Activated naive CD4-positive, alpha-beta T cell (primary cell): ENCODE measurements at places on chromosomes 16 and 17.

DNA sequence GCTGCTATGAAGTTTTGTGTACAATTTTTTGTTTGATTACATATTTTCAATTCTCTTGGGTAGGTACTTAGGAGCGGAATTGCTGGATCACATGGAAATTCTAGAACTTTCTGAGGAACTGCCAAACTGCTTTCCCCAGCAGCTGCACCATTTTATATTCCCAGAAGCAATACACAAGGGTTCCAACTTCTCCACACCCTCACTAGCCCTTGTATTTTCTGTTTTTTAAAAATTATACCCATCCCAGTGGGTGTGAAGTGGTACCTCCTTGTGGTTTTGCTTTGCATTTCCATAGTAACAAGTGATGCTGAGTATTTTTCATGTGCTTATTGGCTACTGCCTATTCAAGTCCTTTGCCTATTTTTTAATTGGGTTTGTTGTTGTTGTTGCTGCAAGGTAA is 20.9 kb downstream of the NACA2 start:
- no peak for DNase-seq

DNA sequence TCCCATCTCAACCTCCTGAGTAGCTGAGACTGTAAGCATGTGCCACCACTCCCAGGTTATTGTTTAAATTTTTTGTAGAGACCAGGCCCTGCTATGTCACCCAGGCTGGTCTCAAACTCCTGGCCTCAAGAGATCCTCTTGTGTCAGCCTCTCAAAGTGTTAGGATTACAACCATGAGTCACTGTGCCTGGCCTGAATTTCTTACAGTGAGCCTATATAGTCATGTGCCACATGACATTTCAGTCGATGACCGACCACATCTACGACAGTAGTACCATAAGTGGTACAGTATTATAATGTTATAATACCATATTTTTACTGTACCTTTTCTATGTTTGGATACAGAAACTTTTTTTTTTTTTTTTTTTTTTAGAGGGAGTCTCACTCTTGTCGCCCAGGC is 195.3 kb downstream of the STX8 start:
- no peak for DNase-seq

DNA sequence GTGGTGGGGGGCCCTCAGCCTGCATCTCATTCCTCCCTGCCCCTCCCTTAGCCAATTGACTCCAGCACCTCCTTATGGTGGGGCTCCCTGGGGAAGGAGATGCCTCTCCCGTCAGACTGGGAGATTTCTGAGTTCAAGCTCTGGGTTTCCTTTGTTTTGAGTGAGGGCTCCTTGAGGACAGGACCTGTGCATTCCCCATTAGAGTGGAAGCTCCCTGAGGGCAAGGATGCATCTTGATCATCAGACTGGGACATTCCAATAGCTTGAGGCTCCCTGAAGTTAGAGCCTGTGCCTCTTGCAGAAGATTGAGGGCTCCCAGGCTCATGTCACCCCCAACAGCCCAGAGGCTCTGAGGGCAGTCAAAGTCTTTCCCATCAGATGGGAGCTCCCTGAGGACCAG is 23.6 kb downstream of the TNS4 start:
- DNase-seq = no peak

- DNase-seq = no peak
Measured at GRCh38 chr16:23564575-23565363, 7.2 kb downstream of the UBFD1 start.

DNA sequence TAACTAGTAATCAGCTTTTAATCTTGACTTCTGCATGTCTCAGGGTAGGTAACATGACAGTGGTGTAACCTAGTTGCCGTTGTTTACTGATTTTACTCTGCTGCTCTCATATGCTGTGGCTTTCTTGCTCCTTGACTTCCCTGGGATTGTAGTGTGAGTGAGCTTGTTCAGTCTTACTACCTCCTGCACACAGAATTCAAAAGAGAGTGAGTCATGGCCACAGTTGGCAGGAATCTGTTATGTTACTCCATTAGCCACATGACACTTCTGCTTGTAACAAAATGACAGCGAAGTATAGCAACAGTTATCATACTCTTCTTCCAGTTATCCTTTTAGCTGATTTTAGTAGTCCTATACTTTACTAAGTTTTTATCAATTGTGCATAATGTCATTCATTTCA is 18.8 kb downstream of the TNRC6A start:
- DNase-seq = no peak

DNA sequence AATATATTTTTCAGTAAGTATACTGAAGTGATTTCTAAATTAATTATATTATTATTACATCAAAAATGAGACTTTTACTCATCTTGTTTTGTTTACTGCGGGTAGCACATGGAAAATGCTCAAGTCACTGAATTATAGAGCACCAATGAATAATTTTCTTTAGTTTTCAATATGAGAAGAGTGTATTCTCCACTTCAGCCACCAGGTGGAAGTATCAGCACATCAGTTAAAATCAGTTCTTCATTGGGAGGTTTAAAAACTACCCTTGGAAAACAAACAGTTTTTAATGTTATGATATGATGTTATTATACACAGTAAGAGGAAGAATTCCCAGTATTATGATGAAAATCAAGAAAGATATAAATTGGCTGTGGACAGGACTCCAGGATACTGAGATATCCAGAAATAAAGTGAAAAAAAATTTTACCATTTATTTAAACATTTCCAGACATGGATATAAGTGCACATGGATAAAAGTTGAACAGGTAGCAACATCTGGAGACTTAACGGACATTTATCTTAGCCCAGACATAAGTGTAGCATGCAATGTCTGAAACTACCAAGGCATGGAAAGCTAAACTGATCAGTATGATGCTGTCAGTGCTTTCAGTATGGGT is 467.3 kb downstream of the KCNJ2 start:
- no peak for DNase-seq

- DNase-seq = no peak
Measured at GRCh38 chr17:48322060-48322459, 108.0 kb downstream of the SKAP1 start.

GRCh38 chr17:33013596-33014375 is 22.1 kb downstream of the SPACA3 start:
- DNase-seq = no peak

DNA sequence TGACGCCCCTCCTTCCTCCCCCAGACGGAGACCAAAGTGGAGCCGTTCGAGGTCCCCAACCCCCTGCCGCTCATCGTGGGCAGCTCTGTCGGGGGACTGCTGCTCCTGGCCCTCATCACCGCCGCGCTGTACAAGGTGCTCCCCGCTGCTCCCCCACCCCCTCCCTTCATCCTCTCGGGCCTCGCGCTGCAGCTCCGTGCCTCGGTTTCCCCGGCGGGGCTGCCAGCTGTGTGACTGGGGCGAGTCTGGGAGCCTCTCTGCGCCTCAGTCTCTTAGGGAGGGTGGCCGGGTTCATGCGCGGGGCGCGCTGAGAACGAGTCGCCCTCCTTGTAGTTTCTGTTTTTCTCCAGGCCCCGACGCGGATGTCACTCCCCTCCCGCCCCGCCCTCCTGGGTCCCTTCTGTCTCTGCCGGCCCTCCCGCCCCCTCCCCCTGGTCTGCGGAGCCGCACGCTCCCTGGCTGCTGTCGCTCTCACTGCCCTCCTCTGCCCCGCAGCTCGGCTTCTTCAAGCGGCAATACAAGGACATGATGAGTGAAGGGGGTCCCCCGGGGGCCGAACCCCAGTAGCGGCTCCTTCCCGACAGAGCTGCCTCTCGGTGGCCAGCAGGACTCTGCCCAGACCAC is 23.7 kb upstream of the ITGAX start:
- no peak for DNase-seq

DNA sequence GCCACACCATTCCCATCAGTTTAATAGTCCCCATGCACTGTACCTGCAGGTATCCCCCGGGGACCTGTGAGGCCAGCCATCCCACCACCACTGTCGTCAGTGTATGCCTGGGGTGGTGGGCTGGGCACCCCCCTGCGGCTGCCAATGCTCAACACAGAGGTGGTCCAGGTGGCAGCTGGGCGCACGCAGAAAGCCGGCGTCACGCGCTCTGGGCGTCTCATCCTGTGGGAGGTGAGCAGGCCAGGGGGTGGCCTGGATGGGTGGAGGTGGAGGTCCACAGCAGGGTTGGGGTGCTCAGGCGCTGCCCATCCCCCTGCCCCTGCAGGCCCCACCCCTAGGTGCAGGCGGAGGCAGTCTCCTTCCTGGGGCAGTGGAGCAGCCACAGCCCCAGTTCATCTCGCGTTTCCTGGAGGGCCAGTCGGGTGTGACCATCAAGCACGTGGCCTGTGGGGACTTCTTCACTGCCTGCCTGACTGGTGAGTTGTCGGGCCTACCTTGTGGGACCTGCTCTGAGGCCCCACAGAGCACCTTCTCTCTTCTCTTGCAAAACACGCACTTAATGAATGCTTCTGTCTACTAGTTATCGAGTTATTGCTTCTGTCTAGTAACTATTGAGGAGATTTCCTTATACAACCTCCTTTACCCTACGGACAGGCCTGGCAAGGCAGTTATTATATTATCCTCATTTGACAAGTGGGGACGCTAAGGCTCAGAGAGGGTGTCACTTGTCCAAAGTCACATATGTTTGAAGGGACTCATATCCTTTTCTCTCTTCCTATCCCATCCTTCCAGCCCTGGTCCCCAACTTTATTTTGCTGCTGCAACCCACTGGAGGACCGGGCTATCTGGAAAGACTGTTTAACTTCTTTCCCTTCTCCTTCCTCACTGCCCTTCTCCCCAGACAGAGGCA is 5.8 kb upstream of the TRAF4 start:
- DNase-seq = no peak

DNA sequence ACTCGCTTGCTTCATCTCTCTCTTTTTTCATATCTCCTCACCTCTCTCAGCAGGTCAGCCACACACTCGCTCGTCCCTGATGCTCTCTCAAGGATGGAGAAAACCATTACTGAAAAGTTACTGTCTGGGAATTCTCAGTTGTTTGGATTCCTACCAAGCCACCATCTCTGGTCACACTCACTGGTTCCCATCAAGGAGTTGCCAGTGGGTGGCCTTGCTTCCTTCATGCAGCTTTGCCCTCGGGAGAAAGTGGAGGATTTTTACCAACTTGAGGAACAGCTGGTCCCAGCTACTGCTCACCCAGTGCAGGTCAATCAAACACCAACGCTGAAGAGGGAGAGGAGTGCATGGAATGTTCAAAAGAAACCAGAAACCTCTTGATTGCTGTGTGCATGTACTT is 25.3 kb downstream of the MEOX1 start:
- no peak for DNase-seq

- no peak for DNase-seq
Measured at GRCh38 chr17:69800870-69801269, 274.2 kb upstream of the KCNJ16 start.

GRCh38 chr16:53048139-53048915 is 4.4 kb downstream of the CHD9NB start:
- no peak for DNase-seq

DNA sequence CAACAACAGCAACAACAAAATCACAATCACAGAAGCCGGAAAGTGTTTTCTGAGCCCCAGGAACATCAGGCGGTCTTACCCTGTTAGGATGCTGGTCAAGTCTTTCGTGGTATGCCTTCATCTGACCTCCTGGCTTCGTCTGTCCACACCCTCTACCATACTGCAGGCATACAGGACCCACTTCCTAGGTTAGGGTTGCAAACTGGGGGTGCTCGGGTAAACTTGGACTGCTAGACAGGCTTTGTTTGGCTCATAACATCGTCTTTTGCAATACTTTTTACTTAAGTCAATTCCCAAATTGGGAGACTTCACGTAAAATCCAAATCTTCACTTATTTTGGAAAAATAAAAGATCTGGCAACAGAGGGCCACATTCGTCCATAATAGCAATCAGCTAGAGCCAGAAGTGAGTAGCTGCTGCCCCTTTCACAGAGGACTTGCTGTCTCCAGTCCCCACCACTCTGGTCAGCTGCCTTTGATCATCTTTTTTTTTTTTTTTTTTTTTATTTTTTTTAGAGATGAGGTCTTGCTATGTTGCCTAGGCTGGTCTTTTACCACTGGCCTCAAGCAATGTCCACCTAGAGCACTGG is 30.0 kb downstream of the CHD9 start:
- DNase-seq = no peak

DNA sequence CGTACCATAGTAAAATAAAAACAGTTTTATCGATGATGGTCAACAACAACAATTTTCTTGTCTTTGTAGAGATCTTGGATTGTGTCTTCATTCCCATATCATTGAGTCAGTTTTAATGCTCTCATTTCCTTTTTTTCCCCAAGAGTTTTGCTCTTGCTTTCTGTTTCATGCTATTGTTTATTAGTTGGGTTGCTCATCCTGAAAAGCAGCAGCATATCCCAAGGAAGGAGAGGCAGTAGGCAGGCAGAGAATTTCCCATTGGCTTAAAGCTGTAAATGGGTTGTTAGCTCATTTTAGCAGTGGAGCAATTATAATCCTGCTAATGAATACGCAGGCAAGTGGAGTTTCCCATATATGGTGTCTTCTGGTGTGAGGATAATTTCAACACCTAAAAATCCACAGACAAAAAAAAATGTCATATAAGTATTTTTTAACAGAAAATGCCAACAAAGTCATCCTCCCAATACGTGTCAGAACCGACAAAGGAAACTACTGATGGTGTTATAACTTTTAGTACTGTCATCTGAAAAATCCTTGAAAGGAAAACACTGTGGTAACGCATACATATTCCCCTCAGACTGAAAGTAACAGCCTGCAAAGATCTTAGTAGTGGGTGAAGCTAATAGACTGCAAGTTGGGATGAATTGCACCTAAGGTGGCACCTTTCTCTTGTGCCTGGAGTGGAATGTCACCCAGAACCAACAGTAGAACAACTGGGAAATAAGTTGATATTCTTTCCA is 218.3 kb downstream of the FTO start:
- no peak for DNase-seq

DNA sequence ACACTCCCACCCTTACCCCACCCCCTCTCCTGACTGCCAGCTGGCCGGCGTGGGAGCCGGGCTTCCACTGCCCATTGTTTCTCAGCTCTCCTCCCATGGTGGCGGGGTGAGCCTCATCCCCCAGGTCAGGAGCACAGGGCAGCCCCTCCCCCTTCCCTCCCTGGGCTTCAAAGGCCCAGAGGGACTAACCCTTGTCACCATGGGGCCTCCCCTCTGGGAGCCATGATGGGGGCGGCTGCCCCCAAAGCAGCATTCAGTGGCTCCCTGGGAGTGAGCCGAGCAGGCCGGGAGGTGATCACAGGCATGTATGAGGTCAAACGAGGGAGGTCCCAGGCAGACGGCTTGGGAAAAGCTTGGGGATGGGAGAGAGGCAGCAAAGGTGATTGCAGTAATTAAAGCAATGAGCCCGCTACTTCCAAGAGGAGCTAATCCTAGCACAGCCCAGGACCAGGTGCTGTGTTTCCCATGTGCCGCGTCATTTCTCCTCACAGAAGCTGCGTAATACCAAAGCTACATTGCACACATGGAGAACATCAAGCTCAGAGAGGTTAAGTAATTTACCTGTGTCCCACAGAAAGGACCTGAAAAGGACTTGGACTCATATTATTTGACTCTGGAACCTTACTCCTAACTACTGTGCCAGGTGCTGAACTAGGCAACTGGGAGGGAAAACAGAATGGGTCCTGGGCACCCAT is 24.5 kb downstream of the CDK5RAP3 start:
- DNase-seq = no peak
